ENCODE measurements at places on chromosomes 12 and 14.
A peak's percentile ranks its signal among the peaks of the same experiment; 100 is the strongest.

GRCh38 chr12:67758119-67758518, 109.6 kb downstream of the DYRK2 start:
- no peak for DNase-seq

GRCh38 chr14:53531730-53532129, 378.6 kb upstream of the DDHD1 start:
- no peak for DNase-seq

GRCh38 chr12:10048526-10048925, 18.0 kb downstream of the CLEC9A start:
- DNase-seq, result no peak

- DNase-seq, result peak; percentile 44
Measured at GRCh38 chr12:98355322-98355721, 160.1 kb upstream of the TMPO start.

DNA sequence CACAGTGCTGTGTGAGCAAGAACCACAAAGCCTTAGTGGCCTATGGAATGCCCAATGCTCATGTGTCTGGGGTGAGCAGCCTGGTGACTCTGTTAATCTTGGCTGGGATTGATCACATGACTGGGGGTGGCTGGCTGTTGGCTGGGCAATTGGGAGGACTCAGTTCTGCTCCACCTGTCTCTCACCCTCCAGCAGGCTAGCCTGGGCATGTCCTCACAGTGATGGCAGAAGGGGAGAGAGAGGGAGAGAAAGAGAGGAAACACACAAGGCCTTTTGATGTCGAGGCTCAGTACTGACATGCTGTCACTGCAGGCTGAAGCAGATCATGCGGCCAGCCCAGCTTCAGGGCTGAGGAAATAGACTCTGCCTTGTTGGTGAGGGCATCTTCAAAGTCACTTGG, 136.8 kb downstream of the TBX5 start:
- no peak for DNase-seq

DNA sequence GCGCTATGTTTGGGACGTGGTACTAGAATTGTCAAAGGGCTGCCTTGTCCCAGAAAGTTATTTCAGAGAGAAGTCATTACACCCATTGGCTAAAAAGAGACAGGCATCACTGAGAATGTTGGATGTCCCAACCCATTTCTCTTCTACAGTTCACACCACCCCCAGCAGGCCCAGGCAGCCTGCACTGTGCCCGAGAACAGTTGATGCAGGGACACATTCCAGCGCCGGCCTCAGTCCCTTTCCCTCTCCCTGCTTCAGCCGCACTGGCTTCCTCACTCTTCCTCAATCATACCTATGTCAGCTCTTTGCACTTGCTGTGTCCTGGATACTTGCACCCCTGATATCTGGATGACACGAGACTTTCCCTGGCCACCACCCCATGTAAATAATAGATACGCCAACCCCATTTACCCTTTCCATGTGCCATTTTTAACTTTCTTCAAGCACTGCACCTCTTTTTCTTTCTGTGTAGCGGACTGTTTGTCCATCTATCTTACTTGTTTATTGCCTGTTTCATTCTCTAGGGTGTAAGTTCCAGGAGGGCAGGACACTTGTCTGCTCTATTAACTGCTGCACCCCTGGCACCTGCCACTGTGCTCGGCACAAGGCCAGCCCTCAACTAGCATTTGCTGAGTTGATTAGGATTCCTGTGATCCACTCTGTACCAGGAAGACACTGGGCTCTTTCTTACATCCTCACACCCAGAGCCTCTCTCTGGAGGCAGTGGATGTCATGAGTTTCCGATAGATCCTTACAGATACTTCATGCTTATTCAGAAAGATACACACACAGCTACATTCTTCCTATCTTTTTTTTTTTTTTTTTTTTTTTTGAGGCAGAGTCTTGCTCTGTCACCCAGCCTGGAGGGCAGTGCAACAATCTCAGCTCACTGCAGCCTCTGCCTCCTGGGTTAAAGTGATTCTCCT, 76.6 kb upstream of the CEP83 start:
- DNase-seq, result no peak

- peak; percentile 32 for DNase-seq
Measured at GRCh38 chr12:58592475-58593207, 327.7 kb downstream of the LRIG3 start.

DNA sequence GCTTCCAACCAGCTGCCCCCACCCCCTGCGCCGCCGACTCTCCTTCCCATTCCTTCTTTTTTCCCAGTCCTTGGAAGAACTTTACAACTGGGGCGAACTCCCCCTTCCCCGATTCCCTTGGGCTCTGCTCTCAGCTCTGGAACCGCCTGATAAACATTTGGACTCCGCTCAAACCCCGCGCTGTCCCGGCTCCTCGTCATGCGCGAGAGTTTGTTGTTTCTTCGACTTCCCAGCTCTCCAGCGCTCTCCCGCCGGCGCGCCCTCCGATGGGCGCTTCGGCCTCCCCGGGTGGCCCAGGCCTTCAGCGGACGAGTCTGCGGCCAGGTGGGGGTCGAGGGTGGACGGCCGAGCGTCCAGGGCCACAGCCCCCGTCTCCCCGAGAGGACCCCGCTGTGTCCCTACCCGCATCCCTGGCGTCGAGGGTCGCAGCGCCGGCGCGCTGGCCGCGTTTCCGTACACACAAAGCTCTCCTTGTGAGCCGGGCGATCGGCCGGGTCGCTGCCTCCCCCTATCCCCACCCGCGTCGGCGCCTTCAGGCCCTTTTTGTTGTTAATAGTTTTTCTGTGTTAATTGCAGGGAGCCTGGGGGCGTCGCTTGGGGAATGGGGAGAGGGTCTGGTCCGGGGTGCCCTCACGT, 847 bp downstream of the MMP14 start:
- DNase-seq, result peak; percentile 87

- DNase-seq, result no peak
Measured at GRCh38 chr14:60575008-60575407, 66.1 kb downstream of the SIX6 start.

DNA sequence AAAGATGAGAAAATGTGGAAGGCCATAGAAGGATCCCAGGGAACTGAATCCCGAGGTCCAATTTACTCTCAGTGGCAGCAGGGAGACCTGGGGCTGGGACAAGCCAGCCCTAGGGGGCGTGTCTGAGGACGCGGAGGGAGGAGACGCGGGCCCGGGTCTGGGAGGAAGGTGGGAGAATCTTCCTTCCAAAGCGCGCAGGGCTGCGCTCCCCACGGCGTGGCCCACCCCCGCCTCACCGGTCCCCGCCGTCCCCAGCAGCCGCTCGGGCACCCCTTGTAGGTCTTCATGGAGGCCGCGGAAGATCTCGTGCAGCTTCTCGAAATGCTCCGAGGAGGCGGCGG, 323 bp downstream of the VTI1B start:
- DNase-seq, result peak; percentile 80

GRCh38 chr12:111182382-111182781, 186.5 kb downstream of the PHETA1 start:
- DNase-seq, result no peak

- no peak for DNase-seq
Measured at GRCh38 chr12:58487255-58487654, 433.0 kb downstream of the LRIG3 start.

- DNase-seq, result no peak
Measured at GRCh38 chr12:2693244-2693860, 101.4 kb upstream of the FKBP4 start.

DNA sequence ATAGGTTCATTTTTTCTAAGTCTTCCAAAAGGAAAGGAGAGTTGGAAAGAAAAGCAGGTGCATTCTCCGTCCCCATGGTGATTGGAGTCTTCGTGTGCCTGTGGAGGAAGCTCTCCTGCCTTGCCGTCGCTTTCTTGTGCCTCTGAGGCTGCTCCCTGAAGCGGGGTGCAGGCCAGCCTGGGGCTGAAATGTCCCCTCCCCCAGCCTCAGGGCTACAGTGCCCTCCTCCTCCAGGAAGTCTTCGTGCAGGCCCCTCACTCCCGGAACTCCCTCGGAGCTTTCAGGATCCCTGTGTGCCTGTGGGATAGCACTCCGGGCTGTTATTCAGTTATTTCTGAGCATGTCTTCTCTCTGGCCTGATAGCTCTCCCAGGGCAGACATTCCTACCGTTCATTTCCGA, 569.2 kb downstream of the VRK1 start:
- DNase-seq, result no peak

GRCh38 chr12:124639122-124639806, 71.9 kb upstream of the NCOR2 start:
- no peak for DNase-seq

DNA sequence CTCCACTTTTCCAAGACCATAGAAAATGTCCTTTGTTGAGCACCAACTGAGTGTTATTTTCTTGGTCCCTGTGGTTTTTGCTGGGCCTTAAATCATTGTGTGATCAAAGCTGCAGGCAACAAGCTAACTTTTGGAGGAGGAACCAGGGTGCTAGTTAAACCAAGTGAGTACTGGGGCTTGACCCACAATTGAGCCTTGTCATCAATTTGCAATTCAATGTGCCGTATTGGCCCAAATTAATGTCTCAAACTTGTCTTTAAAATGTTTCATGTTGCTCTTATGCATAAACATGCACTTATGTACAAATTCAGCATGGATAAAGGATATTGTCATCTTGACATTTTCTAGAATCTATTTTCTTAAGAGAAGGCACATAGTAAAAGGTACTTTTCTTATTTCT, 62.3 kb downstream of the DAD1 start:
- DNase-seq, result no peak

DNA sequence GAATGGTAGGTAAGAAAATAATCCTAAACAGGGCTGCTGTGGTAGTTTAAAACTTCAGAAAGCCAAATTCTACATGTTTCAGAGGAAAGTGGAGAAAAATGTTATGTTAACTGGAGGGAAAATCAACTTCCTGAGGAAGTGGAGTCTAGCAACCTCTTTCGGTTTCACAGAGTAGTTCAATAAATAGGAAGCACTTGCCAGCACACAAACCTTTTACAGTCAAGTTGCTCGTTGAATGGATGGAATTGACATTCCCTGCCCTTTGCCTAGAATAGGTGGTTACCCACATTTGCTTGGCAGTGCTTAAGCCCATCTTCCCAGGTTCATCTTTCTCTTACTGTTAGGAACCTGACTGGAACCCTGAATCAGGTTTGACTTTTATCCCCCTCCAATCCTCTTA, 15.9 kb downstream of the ANKRD13A start:
- DNase-seq, result no peak

GRCh38 chr14:64912261-64912660, 2.0 kb upstream of the CHURC1 start:
- DNase-seq, result no peak

- no peak for DNase-seq
Measured at GRCh38 chr12:49332891-49333371, 4.1 kb downstream of the C1QL4 start.

GRCh38 chr14:101097109-101097793, 193.7 kb upstream of the RTL1 start:
- DNase-seq, result no peak

DNA sequence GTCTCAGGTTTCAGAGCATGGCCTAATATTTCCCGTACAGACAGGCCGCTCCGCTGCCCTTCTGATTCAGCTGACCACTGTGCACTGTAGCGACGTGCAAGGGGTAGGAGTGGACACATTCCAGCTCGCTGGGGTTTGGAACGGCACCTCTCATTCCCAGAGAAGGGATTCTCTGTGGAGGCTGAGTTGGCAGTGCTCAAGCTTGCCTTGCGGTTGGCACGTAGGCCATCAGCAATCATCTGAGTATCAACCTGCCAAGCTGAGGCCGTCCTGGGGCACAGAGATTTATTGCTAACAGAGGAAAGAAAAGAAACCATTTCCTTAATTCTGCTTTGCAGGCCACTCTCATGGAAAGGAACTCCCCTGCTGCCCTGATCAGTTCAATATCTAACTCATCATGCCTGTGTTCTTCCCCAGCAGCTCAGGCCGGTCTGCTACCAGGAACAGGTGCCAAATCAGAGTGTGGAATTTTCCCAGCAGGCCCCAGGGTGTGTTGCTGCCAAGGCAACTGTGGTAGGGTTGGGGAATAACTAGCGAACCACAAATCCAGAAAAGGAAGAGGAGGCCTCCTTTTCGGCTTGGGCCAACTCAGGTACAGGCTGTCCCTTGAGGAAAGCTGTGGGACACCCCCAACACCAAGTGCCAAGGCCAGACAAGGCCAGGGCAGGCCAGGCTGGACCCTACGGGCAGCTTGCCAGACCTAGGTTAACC, 92.5 kb downstream of the SSPN start:
- peak; percentile 89 for DNase-seq

GRCh38 chr12:107080299-107080698, 13.1 kb downstream of the CRY1 start:
- DNase-seq, result no peak

DNA sequence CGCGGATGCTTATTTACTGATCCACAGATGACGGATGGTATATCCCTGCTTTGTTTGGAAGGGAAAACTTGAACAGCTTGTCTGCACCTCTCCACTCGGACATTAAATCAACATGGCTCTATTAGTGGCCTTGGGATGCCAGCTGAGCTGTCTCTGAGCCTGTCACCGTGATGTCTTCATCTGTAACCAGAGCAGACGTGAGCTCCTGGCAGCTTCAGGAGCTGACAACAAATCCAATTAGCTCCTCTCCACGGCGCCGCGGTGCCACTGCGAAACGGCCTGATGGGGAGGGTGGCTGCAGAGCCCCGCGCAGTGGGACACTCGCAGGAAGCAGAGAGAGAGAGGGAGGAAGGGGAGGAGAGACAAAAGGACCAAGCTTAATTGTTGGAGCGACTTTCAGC, 112.3 kb downstream of the PAPOLA start:
- DNase-seq, result peak; percentile 5

- DNase-seq, result no peak
Measured at GRCh38 chr12:64918344-64918743, 93.9 kb downstream of the TBC1D30 start.

DNA sequence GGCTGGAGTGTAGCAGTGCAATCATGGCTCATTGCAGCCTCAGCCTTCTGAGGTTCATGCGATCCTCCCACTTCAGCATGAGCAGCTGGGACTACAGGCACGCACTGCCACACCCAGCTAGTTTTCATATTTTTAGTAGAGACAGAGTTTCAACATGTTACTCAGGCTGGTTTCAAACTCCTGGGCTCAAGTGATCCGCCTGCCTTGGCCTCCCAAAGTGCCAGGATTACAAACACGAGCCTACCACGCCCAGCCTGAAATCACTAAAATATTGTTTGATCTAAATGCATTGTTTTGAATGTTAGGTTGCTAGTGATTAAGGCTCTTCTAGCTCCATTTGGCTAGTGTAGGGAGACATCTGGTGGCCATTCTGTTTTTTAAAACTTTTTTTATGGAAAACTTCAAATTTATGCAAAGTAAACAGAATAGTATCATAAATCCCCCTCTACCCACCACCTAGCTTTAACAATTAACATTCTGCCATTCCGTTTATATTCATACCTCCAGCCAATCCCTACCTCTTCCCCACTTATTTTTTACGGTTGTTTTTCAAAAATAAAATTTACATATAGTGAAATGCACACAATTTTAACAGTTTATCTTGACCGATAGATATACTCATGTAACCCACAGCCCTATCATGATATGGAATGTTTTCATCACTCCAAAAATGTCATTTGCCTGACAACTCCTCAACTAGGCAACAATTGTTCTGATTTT, 37.8 kb downstream of the MYO1H start:
- peak; percentile 61 for DNase-seq

DNA sequence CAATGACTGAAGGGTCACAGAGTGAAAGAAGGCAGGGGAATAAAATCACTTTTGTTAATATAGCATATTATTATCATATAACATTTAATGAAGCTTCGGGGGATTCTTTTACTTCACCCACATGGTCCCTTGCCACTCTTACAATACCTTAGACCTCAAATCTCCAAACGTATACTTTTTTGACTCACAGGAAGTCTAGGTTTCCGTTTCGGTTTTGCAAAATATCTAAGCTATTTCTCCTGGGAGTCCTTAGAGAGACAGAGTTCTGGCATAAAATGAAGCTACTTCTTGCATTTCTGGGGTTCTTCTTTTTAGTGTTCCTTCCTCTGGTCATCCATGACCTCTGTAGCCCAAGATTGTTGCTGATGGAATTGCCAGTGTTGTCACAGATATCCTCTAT, 590.5 kb upstream of the ATP2B1 start:
- no peak for DNase-seq

- DNase-seq, result peak; percentile 56
Measured at GRCh38 chr12:32988982-32989381, 92.4 kb upstream of the PKP2 start.
